ENCODE measurements at places on chromosomes 3 and 15. TPM values are rescaled to one million over a fixed set of nuclear protein-coding genes. Genes with fewer than 3 reads are reported as not detected.

DNA sequence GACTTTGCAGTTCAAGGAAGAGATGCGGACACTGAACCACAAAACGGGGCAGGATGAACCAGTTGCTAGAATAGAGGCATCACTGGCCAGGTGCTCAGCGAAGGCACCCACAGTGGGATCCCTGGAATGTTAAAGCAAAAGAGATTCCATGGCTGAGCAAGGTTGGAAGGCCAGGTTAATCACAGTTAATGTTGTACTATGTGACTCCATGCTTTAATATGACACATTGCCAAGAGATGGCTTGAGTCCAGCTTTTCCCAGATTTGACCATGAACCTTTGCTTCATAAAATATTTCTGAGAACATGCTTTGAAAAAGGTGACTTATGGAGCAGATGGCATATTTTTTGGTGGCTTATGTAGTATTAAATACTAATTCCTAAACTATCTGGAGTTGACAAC is 76.2 kb upstream of the CMTM7 start:
- H3K36me3 ChIP-seq, result no peaks in the 10 kb centered on the region
- no peaks in the 10 kb centered on the region for H3K27me3 ChIP-seq
- no peak overlapping the region for H3K27ac ChIP-seq
- peaks cover 21% of the 10 kb centered on the region for H3K4me1 ChIP-seq

GRCh38 chr3:149660462-149660861 is 2.6 kb upstream of the WWTR1 start:
- no peaks in the 10 kb centered on the region for H3K27me3 ChIP-seq
- no peak overlapping the region for H3K4me3 ChIP-seq

GRCh38 chr3:189710620-189711402 is 79.6 kb downstream of the TP63 start:
- no peaks in the 10 kb centered on the region for H3K36me3 ChIP-seq
- H3K27ac ChIP-seq, result peak overlapping the region; percentile 77
- no peak overlapping the region for H3K4me3 ChIP-seq
- no peaks in the 10 kb centered on the region for H3K27me3 ChIP-seq

- H3K27me3 ChIP-seq, result peaks cover 2% of the 10 kb centered on the region
- no peaks in the 10 kb centered on the region for H3K4me1 ChIP-seq
- no peak for DNase-seq
- H3K36me3 ChIP-seq, result no peaks in the 10 kb centered on the region
- no peak overlapping the region for H3K27ac ChIP-seq
Measured at GRCh38 chr3:113707835-113708234, 11.4 kb upstream of the USF3 start.

GRCh38 chr3:32592696-32593353 is 22.2 kb upstream of the DYNC1LI1 start:
- H3K4me3 ChIP-seq, result no peak overlapping the region
- no peak overlapping the region for H3K27ac ChIP-seq
- no peak for DNase-seq
- no peaks in the 10 kb centered on the region for H3K36me3 ChIP-seq

Gene ZIC1
- not detected for total RNA-seq

Gene SEMA6D
- total RNA-seq, result 52.0 TPM

Gene GOLGA6D
- 0.18 TPM for total RNA-seq

Gene PTH1R
- 34.3 TPM for total RNA-seq

Gene CCDC54
- total RNA-seq, result not detected
